ENCODE measurements at places on chromosomes 1 and 21.

DNA sequence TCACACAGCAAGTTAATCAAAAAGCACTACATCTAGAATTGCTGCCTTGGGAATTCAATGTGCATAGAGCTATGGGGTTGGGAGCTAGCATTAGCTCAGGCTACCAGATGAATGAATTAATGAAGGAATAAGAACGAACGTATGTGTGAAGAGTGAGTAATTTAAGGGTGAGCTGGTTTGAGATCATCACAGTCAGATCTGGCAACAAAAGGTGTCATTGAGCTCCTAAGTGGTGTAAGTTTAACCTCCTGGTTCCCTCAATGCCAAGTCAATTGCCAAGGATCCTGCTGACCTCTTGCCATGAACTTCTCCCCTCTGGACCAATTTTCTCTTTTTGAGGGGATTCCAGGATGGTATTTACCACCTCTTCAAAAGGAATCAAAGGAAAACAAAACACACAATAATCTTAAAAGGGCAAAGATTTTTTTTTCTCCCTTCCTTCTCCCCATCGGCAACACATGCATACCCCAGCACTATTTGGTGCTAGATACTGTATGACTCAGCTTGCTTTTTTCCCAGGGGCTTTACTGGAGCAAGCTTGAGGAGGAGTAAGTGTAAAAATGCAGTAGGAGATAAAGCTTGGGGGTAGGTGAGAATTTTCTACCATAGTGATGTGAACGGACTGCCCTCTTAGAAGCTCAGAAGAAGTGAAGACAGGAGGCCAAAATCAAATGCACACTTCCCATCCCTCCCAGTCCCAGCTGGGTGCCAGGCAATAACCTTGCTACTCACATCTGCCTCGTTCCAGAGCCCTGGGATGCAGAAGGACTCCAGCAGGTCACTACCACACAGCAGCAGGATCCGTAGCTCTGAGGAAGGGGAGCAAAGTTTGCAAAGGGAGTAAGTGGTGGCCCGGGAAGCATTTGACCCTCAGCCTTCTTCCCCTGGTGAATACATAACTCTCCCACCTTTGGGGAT lies 92.0 kb downstream of the LAMC2 start:
- DNase-seq: no peak

DNA sequence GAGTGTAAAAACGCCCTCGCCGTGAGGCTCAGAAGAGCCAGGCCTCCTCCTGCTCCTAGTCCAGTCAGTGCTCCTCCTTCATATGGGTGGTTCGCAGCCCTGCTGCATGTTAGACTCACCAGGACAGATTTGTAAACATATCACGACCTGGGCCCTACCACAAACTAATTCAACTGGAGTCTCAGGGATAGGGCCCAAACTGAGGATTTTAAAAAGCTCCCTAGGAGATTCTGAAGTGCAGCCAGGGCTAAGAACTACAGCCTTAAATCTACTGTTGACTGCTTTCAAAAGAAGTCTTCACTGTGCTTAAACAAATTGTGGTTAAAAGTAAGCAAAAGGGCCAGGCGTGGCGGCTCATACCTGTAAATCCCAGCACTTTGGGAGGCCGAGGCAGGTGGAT lies 57.0 kb downstream of the CAMTA1 start:
- DNase-seq: no peak

DNA sequence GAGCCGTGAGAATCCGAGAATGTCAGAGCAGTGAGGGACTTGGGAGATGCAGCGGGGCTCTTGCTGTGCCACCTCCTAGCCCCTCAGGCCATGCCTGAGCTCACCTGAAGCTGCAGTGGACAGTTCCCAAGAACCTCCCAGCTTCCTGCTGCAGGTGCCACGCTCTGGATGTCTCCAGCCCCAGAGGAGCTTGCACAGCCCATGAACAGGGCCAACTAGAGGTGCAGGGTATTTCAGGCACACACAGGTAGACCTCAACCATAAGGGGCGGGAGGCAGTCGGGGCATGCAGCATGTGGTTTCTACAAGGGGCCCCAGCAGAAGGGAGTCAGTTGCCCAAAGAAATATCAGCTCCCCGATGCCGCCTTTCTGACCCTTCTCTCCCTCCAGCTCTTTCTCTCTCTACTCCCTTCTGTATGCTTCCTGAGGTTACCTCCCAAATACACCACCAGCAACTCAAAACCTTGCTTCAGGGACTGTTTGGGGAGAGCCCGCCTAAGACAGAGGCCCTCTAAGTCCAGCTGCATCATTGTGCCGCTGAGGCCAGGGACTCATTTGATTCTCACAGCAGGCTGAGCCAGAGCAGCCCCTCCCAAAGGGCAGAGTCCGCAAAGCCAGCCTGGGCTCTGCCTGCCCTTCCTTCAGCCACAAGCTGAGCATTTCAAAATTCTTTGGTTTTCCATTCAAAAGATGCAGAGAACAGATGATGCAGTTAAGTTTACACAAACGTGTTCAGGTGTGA lies 209.8 kb downstream of the MATN1 start:
- no peak for DNase-seq

DNA sequence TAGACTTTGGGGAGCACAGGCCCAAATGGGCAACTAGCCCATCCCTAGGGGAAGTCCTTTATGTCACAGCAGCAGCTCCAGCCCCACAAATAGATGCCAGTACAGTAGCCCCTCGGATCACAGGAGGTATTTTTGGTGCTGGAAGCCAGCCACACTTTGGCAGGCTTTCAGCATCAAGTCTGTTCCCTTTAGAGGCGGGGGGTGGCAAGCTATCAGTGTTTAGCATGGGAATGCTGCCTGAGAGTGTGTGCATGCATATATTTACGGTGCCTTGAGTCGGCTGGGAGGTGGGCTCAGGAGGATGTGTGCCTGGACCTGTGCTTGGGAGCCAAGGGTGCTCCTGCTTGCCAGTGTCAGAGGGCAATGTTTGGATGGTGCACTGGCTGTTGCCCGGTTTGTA lies 3.5 kb upstream of the PLXNA2 start:
- DNase-seq: no peak

DNA sequence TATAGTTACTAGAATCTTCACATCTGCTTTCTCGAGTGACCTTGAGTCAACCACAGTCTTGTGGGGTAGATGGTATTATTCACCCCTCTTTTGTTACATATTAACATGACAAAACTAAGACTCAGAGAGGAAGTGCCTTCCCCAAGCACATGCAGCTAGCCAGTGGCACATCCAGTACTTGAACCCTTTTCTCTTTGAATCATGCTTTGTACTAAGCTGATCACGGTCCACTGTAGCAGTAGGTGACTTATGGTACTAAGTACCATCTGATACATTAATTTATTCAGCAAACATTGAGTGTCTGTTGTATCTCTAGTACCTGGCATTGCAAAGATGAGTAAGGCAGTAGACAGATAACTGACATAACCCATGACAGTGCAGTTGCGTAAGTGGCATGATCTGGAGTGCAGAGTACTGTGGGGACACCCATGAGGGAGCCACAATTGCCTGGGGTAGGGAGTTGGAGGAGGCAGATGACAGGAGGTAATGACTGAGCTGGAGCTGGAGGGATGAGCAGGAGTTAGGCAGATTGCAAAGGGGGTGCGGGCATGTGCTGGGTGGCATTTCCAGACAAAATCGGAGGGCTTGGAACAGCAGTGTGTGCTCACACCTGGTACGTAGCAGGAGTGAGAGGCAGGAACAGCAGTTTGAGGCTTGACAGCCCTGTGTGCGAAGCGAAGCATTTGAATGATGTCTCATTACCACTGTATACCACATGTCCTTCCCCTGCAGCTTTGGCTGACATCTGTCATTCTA lies 29.8 kb downstream of the UCK2 start:
- peak; percentile 18 for DNase-seq

- peak; percentile 87 for DNase-seq
These were observed 1.2 kb upstream of the DHRS3 start for GRCh38 chr1:12618965-12619791.

- DNase-seq: no peak
These were observed 87.9 kb upstream of the LYST start for GRCh38 chr1:235954306-235955283.

- peak; percentile 80 for DNase-seq
These were observed 278.0 kb downstream of the MRPL39 start for GRCh38 chr21:25329227-25329825.

DNA sequence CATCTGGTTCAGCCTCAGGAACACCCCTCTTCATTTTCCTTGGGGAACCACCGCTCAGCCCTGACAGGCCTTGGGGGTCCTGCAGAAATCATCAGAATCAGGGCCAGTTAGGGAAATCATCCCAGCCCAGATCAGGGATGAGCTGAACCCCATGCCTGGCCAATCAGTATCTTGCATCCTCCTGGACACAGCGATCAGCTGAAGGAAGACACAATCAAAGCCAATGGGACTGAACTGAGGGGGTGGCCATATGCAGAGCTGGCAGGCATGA lies 395.4 kb downstream of the MATN1 start:
- DNase-seq: no peak

DNA sequence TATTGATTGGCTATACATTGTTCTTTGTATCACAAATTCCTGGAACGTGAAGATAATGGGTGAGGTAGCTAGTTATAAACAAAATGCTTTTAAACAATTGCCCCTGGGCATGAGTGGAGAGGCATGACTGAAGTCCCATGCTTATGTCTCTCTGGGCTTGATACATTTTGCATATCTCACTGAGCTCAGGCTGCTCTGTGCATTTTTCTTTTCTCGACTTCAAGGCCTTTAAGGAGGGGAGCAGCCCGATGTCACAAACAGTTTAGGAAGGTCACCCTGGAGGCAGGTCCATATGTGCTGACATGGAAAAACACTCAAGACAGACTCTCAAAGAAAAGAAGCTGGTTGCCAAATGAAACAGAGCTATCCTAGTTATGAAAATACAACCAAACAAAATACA lies 80.1 kb upstream of the PUM1 start:
- DNase-seq: no peak

DNA sequence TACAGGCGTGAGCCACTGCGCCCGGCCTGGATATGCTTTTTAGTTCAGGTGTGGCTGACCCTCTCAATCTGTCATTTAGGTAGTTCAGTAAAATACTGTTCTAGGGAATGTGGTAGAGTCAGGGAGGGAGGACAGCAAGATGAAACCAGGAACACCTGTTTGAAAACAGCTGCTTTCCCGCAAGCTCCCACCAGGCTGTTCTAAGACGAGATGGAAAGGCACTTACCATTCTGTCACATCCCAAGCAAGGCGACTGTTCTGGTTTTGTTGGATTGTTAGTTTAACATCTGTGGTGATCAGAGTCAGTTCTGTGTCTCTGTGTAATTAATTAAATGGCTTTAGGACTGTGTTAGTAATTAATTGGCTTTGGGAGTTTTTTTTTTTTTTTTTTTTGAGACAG lies 2.9 kb downstream of the CHAF1B start:
- no peak for DNase-seq

DNA sequence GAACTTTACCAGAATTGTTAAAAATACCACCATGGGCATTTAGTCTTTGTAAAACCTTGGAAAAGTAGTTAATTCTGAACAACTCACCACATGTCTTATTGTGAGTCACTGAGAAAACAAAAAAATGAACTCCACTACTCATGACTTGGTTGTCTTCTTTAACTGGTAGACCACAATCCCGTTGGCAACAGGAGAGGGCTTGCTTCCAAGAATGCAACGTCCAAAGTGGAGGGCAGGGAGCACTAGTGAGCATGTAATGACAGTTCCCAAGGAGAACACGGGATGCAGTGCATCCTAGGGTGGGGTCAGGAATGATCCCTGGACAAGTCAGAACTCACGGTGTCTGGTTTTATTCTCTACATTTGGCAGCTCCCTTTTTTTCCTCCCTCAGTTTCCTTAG lies 15.2 kb upstream of the HMCN1 start:
- DNase-seq: peak; percentile 88

DNA sequence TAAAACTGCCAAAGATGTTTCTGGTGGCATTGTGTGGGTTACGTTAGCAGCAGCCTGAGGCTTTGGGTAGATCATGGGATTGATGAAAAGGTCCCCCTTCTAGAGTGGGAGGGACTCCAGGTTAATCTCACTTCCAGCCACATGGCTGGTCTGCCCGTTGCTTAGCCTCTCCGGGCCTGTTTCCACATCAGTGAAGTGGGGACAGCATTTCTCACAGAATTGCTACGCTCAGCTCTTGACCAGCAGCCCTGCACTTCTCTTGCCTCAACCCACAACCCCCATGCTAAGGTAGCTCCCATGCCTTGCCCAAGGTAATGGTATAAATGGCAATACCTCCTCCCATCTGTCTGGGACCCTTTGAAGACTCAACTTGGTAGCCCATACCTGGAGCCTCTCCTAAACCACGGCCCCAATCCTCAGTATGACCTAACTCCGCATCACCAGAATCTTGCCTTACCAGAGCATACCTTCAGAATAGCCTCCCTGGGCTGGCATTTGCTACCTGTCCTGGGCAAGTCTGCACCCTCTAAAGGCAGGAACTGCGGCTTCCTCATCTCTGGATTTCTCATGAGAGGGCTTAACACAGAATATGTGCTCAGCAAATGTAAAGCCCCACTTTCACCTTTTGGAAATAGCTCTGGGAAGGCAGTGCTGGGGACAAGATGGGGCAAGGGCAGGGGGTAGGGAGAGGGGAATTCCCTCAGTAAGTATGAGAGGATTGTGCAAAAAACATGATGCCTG lies 10.9 kb upstream of the GUCA2A start:
- no peak for DNase-seq

DNA sequence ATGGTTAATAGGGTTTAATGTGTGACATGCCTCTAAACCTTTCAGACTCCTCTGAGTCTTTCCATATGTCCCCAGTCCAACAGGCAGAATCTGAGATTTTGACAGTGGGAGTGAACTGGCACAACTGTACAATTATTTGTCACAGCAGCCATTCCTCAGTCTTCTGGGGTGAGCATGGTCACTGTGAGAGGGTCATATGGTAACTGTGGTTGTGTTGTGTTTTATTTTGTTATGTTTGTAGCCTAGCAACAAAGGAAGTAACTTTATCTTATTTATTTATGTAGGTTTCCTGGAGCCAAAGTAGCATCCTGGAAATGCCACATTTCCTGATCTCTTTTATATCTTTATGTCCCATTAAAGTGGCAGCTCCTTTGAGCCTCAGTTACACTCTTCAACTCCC lies 1067.9 kb downstream of the TTLL7 start:
- no peak for DNase-seq

GRCh38 chr1:94872771-94873495 lies 52.8 kb downstream of the SLC44A3 start:
- DNase-seq: no peak

- peak; percentile 45 for DNase-seq
These were observed 588 bp downstream of the NEXN start for GRCh38 chr1:77888781-77889642.

DNA sequence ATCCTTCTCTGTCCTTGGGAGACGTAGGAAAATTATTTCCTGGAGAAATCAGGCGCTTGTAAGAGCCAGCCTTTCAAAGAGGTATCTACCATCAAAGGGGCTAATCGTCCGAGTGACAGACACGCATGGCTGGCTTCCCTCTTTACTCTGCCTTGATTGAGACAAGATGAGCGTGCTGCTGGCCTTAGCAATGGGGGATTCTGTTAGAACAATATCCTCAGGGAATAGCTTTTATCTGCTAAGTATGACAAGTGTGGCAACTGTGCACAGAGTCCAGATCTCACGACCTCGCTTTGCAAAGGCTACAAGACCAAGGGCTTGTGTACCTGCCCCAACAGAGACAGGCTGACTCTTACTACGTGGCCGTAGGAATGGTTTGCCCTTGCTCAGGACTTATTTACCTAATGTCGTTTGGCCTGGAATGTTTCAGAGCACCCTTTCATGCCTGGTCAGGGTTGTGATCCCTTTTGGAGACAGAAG lies 417.1 kb downstream of the KIF26B start:
- DNase-seq: no peak

All from AG08395 (cell line).